Stomach (tissue), 19 donors: ENCODE measurements at places on chromosomes 1 and 21. TPM values are rescaled to one million over a fixed set of nuclear protein-coding genes. Genes with fewer than 3 reads are reported as not detected.

Gene NTMT2
- polyA plus RNA-seq: not detected

Gene PIGK
- 9.0 TPM for polyA plus RNA-seq

Gene PPFIA4
- 0.95 TPM for polyA plus RNA-seq

Gene ITGB2
- 25.3 TPM for polyA plus RNA-seq

Gene OXCT2
- polyA plus RNA-seq: 0.53 TPM

Gene TMEM183A
- 52.1 TPM for polyA plus RNA-seq

Gene S100A1
- polyA plus RNA-seq: 45.5 TPM
